ENCODE measurements at places on chromosomes 12 and 14.

GRCh38 chr14:58533446-58533845, 104.3 kb upstream of the DACT1 start:
- peaks cover 9% of the 10 kb centered on the region for H3K4me1 ChIP-seq
- peak; percentile 9 for DNase-seq
- H3K27ac ChIP-seq = peak overlapping the region; percentile 3
- H3K27me3 ChIP-seq = no peaks in the 10 kb centered on the region
- no peak overlapping the region for H3K4me3 ChIP-seq

DNA sequence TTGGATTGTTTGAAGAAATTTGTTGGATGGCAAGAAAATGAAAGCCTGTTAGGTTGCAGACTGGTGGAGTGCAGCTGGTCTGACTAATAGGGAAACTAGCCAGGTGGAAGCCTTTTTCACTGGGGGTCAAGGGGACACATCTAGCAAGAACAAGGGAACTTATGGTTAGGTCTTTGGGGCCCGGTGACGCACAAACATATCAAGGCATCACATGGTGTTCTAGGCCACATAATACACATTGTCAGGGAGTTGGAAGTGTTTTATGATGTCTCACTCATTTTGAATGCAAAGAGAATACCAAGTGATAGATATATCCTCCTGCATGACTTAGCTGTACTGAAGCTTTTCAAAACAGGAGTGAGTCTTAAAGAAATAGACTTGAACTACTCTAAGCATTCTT, 351.2 kb downstream of the KCNH5 start:
- H3K4me3 ChIP-seq = no peak overlapping the region
- no peak overlapping the region for H3K27ac ChIP-seq
- no peaks in the 10 kb centered on the region for H3K4me1 ChIP-seq
- DNase-seq = no peak

GRCh38 chr12:58927120-58927519, 6.8 kb upstream of the LRIG3 start:
- no peak for DNase-seq
- H3K4me1 ChIP-seq = peaks cover 3% of the 10 kb centered on the region
- H3K27me3 ChIP-seq = peaks cover 4% of the 10 kb centered on the region
- no peaks in the 10 kb centered on the region for H3K36me3 ChIP-seq

GRCh38 chr12:115158816-115159215, 474.8 kb upstream of the TBX3 start:
- no peak for DNase-seq
- no peak overlapping the region for H3K27ac ChIP-seq
- no peaks in the 10 kb centered on the region for H3K4me1 ChIP-seq
- H3K27me3 ChIP-seq = no peaks in the 10 kb centered on the region
- H3K4me3 ChIP-seq = no peak overlapping the region
- H3K36me3 ChIP-seq = no peaks in the 10 kb centered on the region

DNA sequence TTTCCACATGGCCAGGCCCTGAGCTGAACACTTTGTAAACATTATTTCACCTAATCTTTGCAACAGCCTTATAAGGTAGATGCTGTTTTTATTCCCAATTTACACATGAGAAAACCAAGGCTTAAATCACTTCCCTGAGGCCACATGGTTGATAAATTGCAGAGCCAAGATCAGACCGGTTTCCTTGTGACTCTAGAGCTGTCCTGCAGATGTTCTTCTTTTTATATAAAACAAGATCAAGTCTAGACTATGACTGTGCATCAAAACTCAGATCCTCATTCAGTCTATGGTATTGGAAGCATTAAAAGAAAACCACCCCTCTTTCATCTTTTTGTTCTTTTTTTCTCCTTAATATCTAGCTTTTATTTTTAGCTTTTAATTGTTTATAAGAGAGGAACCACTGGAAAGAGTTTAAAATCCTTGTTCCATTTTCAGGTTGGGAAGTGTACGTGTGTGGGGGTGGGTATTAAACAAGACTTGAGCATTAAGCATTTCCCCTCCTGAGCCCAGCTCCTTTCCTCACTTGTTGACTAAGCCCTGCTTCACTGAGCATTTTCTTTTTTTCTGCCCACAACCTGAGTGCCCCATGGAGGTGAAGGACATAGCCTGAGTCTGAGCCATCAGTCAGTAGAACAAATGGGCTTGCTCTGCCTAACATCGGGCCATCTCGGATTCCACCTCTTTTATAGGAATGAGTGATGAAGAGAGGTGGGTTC, 45.4 kb downstream of the GPATCH2L start:
- H3K4me3 ChIP-seq = no peak overlapping the region
- H3K4me1 ChIP-seq = no peaks in the 10 kb centered on the region
- no peak for DNase-seq

GRCh38 chr14:76947078-76947837, 81.2 kb downstream of the IRF2BPL start:
- peaks cover 38% of the 10 kb centered on the region for H3K4me1 ChIP-seq
- no peaks in the 10 kb centered on the region for H3K36me3 ChIP-seq
- H3K4me3 ChIP-seq = peak overlapping the region; percentile 1

DNA sequence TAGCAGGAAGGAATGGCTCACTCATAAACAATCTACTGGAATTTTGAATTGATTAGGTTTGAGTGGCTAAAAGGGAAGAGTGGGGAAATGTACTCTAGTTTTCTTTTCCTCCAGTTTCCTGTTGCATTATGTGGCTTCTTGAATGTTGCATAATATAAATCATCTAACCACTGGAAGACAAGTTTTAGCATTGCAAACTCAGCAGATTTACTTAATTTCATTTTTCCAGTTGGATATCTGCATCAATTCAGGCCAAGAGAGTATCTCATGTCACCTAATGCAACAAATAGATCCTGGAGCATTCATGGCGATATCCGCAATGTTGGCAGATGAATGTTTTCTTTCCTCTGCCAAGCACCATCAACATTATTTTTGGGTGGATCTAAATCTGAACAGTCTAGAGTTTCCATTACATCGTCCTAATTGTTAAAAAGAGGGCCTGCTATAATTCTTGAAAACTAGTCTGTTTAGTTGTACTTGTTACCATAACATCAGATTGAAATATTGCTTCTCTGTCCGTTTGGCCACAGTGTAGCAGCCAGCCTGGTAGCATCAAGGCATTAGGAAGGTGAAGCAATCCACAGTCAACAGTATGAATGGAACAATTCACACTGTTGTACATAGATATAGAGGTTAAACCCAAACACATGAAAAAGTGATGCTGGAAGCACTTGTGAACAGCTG, 544.2 kb downstream of the ETNK1 start:
- no peaks in the 10 kb centered on the region for H3K4me1 ChIP-seq
- no peak overlapping the region for H3K27ac ChIP-seq
- DNase-seq = no peak
- H3K27me3 ChIP-seq = no peaks in the 10 kb centered on the region
- H3K36me3 ChIP-seq = no peaks in the 10 kb centered on the region

GRCh38 chr14:99961826-99962518, 103.2 kb upstream of the EVL start:
- no peak overlapping the region for H3K4me3 ChIP-seq
- DNase-seq = no peak
- H3K4me1 ChIP-seq = no peaks in the 10 kb centered on the region
- no peaks in the 10 kb centered on the region for H3K36me3 ChIP-seq

DNA sequence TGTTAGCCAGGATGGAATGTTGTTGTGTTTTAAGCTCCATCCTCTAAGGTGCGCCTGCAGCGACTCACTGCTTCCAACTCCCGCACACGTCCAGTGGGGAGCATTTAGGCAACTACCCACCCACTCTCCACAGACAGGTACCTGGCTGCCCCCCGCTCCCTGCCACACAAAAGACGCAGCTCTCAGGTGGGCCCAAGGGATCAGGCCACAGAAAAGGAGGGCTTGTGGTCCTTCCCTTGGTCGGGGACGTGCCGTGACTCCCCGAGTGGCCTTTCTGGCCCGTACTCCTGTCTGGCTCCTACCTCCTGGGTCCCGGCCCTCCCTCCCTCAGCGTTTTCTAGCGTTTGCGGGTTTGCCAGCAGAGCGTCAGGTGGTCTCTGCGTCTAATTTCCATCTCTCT, 16.2 kb downstream of the TEDC1 start:
- H3K4me1 ChIP-seq = no peaks in the 10 kb centered on the region
- peaks cover 21% of the 10 kb centered on the region for H3K27me3 ChIP-seq
- no peaks in the 10 kb centered on the region for H3K36me3 ChIP-seq

- no peaks in the 10 kb centered on the region for H3K4me1 ChIP-seq
- no peak overlapping the region for H3K27ac ChIP-seq
- no peaks in the 10 kb centered on the region for H3K27me3 ChIP-seq
- H3K36me3 ChIP-seq = no peaks in the 10 kb centered on the region
Observed at GRCh38 chr12:1855241-1855640, 34.9 kb downstream of the LRTM2 start.

DNA sequence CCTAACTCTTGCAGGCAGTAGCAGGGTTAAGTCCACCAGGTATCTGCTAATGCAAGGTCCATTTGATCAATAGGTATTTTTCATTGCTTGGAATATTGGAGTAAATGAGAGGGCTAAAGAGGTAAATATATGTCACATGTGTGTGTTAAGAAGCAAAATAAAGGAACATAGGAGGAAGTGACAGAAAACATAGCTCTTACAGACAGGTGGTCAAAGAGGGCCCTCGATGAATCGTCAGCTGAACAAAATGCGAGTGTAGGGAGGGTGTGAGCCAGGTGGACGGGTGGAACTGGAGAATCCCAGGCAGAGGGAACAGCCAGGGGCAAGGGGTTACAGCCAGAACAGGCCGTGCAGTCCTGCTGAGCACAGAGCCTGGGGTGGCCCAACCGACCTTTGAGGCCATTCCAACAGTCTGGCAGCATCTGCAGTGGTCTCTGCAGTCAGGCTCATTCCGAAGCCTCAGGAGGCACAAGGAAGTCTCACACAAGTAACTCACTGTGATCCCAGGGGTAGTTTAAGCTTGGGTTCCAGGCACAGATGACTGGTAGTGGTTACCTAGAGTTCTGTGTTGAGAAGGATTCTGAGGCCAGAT, 43.2 kb downstream of the CCDC88C start:
- DNase-seq = no peak
- no peaks in the 10 kb centered on the region for H3K27me3 ChIP-seq
- no peaks in the 10 kb centered on the region for H3K4me1 ChIP-seq
- H3K27ac ChIP-seq = no peak overlapping the region

DNA sequence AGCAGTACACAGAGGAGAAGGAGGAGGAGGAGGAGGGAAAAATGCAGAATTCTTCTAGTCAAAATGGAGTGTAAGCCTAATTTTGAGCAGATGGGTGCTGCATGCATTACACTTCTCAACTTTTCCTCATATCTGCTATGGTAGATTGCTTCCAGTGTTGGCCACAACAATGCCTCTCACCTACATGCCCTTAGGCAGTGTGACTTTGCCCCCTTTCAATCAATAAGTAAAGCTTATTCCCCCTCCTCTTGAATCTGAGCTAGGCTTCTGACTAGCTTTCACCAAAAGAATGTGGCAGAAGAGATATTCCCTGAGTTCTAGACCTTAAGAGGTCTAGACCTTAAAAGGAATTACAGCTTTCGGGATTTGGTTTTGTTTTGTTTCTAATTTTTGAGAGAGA, 3.2 kb upstream of the METTL3 start:
- H3K4me1 ChIP-seq = peaks cover 10% of the 10 kb centered on the region
- DNase-seq = no peak
- H3K27me3 ChIP-seq = no peaks in the 10 kb centered on the region
- no peak overlapping the region for H3K4me3 ChIP-seq

DNA sequence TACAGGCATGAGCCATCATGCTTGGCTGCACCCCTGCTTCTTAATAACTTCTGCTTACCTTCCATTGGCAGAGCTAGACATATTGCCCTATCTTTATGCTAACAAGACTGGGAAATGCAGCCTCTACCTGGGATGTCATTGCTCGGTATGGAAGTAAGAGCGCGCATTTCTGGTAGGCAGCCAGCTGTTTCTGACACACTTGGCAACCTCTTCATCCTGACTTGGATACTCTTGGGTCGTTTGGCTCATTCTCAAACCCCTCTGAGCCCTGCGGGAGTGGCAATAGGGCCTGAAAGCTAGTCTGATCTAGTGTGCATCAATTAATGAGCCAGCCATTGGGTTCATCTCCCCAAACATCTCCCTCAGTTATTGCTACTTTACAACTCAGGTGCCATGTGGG, 5.4 kb upstream of the PLBD1 start:
- DNase-seq = no peak
- H3K4me3 ChIP-seq = no peak overlapping the region
- no peak overlapping the region for H3K27ac ChIP-seq

DNA sequence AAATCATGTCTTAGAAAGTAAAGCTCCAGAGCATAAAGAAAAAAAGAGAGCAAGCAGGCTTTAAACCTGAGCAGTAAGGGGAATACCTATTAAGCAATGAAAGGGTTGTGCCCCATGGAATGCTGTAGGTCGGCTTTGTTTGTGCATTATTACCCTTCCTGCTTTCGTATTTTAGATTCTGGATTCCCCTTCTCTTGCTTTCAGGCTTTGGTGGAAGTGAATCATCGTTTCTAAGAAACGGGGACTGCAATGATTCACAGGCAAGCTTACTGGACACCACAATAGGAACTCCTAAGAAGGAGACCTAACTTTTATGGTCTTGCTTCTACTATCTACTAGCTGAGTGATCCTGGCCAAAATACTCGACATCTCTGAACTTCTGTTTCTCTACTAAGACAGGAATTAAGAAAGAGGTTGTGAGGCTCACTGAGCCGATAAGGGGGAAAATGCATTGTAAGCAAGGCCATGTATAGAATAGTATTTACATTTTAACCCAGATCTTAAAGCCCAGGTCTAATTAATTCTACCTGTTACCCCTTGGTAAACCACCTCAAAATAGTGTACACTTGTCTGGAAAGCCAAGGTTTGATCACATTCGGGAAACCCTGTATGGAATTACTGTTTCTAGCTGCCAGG, 1.2 kb upstream of the BMAL2 start:
- no peaks in the 10 kb centered on the region for H3K27me3 ChIP-seq
- no peak overlapping the region for H3K27ac ChIP-seq
- peak; percentile 22 for DNase-seq

GRCh38 chr12:110917467-110917866, 2.9 kb downstream of the MYL2 start:
- H3K4me1 ChIP-seq = no peaks in the 10 kb centered on the region
- H3K36me3 ChIP-seq = no peaks in the 10 kb centered on the region
- no peak overlapping the region for H3K27ac ChIP-seq
- no peak overlapping the region for H3K4me3 ChIP-seq
- DNase-seq = no peak

DNA sequence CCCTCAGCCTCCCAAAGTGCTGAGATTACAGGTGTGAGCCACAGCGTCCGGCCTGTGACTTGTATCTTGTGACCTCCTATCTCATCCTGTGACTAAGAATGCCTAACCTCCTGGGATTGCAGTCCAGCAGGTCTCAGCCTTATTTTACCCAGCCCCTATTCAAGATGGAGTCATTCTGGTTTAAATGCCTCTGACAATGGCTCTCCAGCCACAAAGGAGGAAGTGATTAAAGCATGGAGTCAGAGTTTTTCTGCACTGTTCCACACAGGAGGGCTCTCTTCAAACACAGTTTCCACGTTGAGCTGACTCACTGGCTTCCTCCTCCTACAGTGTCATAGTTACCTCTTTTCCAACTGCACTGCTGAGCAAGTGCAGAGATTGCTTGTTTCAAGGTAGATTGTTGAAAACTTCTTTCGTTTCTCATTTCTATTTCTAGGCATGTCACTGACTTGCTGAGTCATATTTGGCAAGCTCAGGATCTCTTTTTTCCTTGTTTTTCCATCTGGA, 383.8 kb downstream of the PCNX1 start:
- H3K27ac ChIP-seq = no peak overlapping the region
- H3K4me1 ChIP-seq = peaks cover 5% of the 10 kb centered on the region
- no peaks in the 10 kb centered on the region for H3K36me3 ChIP-seq
- peak; percentile 61 for DNase-seq
- H3K27me3 ChIP-seq = no peaks in the 10 kb centered on the region

- H3K27me3 ChIP-seq = no peaks in the 10 kb centered on the region
- no peaks in the 10 kb centered on the region for H3K4me1 ChIP-seq
- no peak for DNase-seq
- no peaks in the 10 kb centered on the region for H3K36me3 ChIP-seq
Observed at GRCh38 chr12:89346741-89347324, 5.5 kb downstream of the DUSP6 start.
